ENCODE measurements at places on chromosomes 1 and 21. TPM values are rescaled to one million over a fixed set of nuclear protein-coding genes. Genes with fewer than 3 reads are reported as not detected.

DNA sequence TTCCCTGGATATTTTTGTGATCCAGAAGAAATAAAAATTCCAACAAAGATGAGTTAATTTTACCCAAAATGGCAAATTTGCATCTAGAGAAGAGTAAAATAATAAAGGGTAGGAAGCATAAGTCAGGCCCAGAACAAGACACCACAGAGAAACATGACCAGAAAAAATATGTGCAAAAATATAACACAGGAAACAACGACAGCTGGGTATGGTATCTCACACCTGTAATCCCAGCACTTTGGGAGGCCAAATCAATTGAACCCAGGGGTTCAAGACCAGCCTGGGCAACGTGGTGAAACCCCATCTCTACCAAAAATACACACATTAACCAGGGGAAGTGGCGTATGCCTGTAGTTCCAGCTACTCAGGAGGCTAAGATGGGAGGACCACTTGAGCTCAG, 39.7 kb upstream of the SDC3 start:
- DNase-seq = no peak

DNA sequence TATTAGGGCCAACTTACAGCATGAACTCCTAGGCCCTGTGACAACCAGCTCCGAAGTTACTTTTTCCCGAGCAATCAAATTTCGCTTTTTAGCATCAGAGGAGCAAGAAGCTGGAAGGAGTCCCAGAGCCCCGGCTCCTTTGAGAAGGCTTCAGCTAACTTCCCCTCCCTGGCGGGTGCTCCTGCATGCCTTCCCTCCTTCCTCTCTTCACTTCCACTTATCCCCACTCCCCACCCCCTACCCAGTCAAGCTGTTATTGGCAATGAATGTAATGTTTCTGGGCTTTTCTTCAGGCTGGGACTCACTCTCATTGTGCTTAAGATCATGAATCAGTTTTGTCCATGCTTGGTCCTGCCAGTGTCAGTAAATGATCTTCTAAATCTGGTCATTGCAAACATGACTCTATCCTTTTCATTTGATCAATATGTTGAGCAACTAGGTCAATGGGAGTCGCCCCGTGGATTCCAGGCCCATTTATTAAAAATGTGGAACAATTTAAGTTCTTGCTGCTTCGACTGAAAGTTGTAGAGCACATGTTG, 94.5 kb upstream of the TSPAN2 start:
- DNase-seq = no peak

GRCh38 chr1:202438393-202439174, 90.1 kb downstream of the PPP1R12B start:
- DNase-seq = no peak

DNA sequence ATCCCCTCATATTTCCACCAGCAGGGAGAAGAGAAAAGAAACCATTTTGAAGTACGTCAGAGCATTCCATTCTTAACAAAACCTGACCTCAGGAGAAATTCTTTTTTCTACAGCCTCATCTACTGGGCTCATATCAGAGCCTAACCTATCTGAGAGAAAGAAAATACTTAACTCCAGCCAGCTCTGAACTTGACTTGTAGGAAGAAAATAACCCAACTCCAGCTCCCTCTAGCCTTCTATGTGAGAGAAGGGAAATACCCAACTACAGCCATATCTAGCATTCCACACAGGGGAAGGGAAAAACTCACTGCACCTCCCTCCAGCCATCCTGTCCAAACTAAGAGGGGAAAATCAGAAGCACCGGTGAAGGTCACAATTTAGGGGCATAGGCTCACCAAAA, 57.7 kb downstream of the SPATA6 start:
- no peak for DNase-seq

DNA sequence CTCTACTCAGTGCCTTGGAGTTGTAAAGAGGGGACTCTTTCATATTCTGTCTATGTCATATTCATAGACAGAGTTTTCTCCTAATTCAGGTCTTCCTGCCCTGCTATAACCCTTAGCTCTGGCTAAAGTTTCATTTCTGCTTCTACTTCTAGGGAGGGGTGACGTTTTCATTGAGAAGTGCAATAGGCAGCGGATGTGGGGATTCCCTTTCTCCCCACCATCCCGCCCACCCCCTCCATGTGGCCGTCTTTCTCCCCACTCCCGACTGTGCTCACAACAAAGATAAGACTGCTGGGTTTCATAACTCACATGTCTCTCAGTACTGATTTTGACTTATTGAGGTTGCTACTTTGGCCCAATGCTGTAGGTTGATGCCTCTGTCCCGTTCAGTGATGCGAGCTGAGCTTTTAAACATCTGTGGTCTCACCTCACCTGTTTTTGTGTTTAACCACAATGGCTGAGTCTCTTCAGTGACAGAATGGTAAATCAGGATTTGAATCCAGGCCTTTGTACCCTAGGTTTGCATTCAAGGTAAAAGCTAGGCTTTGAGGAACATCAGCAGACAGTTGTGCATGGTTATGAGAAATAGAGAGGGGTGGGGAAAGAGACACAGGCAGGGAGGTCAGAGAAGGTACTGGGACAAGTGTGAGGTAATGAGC, 7.8 kb upstream of the KIF14 start:
- no peak for DNase-seq

GRCh38 chr1:75423616-75424015, 187.3 kb downstream of the SLC44A5 start:
- DNase-seq = no peak

- no peak for DNase-seq
These were observed 405.0 kb downstream of the CAMTA1 start for GRCh38 chr1:7190261-7190660.

DNA sequence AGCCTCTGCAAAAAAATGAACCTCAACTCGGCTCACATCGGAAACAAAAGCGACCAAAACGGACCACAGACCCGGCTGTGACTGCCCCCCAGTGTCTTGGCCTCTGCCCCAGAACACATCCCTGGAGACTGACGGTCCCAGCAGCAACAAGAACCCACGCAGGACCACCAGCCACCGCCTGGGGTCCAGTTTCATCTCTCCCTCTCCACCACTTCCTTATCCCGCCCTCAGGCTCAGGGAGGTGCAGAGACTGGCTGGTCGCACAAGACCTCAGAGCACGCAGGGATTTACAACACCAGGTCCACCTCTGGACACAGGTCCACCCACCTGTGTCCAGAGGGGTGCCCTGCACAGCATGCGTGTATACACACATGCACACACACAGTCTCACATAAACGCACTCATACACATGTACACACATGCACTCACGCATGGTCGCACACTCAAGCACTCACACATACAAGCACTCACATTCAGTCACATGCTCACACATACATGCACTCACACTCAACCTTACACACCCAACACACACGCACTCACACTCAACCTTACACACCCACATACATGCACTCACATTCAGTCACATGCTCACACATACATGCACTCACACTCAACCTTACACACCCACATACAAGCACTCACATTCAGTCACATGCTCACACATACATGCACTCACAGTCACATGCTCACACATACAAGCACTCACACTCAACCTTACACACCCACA, 18.6 kb upstream of the TMEM52 start:
- no peak for DNase-seq

Gene AGBL4
- not detected for total RNA-seq

All from HFFc6 (cell line).